ENCODE measurements at places on chromosomes 1 and 21.

- DNase-seq = no peak
Measured at GRCh38 chr1:37410815-37411214, 63.6 kb upstream of the ZC3H12A start.

DNA sequence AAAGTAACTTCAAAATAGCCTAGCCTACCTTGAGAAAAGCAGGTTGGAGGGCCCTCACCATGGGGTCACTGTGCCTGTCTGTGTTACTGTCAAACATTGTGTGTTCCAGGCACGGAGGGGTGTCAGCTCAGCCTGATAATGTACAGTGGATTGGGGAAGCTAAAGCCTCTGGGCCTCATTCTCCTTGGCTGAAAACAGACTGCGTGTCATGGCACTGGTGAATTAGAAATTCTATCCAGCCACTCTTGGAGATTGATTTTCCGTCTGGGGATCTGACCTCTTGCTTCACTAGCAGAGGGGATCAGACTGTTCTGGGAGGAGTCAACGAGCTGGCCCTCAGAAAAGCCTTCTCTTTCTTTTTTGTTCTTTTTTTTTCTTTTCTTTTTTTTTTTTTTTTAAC is 123.5 kb upstream of the HOOK1 start:
- DNase-seq = no peak

DNA sequence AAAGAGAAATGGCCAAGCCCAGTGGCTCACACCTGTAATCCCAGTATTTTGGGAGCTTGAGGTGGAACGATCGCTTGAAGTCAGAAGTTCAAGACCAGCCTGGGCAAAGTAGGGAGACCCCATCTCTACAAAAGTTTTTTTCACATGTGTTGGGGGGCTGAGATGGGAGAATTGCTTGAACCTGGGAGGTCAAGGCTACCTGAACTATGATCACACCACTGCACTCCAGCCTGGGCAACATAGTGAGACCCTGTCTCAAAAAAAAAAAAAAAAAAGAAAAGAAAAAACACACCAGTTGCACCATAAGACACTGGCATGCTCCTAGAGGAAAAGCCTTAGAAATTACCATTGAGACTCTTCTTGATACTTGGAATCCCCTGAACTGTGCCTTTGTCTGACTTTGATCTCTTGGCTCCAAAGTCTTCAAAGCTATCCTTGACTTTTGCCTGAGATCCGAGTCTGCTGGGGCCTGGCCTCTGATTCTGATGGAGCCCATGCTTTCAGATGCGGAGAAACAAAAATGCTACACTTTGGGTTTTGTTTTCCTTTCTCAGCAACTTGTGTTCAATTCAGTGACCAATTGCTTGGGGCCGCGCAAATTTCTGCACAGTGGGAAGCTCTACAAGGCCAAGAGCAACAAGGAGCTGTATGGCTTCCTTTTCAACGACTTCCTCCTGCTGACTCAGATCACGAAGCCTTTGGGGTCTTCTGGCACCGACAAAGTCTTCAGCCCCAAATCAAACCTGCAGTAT is 33.7 kb downstream of the ATP5PO start:
- DNase-seq = no peak

- no peak for DNase-seq
Measured at GRCh38 chr1:205435578-205436573, 14.0 kb upstream of the LEMD1 start.

GRCh38 chr1:150557065-150557600 is 7.9 kb downstream of the ADAMTSL4 start:
- no peak for DNase-seq

GRCh38 chr1:19204446-19205266 is 5.4 kb downstream of the UBR4 start:
- DNase-seq = no peak
